Stimulated activated CD8-positive, alpha-beta memory T cell treated with anti-CD3 and anti-CD28 coated beads, Interleukin-2, amount 100 ng/mL, for 1 hour (primary cell): ENCODE measurements at places on chromosomes 11 and 22.
A peak's percentile ranks its signal among the peaks of the same experiment; 100 is the strongest.

DNA sequence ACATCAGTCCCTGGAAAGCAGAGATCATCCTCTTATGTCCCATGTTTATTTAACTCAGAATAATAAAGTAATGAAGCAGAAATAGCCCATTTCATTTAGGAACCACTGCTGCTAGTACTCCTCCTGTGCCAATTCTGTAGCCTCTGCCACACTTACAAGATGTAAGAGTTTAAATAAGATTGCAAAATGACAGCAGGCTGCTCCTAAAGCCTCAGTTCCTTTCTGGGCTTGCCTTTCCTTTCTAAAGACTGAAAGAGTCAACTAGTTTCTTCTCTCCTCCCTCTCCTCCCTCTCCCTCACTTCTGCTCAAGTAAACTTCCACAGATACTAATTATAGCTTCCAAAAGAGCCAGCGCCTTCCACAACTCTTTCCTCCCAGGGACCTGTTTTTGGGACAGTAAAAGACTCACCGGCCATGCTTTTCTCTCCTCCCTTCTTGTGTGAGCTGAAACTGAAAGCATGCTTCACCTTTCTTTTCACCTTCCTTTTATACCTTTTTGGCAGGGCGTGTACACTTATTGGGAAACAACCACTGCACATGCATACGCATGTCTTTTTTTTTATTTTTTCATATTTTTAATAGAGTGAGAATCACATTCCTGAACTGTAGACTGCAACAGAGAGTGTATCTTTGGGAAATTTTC lies 26.1 kb upstream of the CARD16 start:
- no peak for DNase-seq

DNA sequence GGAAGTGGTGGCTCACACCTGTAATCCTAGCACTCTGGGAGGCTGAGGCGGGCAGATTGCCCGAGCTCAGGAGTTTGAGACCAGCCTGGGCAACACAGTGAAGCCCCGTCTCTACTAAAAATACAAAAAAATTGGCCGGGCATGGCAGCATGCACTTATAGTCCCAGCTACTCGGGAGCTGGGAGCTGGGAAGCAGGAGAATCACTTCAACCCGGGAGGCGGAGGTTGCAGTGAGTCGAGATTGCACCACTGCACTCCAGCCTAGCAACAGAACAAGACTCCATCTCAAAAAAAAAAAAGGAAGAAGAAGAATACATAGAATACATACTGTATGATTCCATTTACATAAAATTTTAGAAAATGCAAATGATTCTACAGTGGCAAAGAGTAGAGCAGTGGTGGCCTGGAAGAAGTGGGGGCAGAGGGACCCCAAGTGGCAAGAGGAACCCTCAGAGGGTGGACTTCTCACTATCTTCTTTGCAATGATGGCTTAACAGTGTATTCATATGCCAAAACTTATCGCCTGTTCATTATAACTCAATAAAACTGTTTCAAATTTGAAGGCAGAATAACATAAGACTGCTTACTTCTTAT lies 22.0 kb downstream of the PACSIN2 start:
- no peak for DNase-seq

DNA sequence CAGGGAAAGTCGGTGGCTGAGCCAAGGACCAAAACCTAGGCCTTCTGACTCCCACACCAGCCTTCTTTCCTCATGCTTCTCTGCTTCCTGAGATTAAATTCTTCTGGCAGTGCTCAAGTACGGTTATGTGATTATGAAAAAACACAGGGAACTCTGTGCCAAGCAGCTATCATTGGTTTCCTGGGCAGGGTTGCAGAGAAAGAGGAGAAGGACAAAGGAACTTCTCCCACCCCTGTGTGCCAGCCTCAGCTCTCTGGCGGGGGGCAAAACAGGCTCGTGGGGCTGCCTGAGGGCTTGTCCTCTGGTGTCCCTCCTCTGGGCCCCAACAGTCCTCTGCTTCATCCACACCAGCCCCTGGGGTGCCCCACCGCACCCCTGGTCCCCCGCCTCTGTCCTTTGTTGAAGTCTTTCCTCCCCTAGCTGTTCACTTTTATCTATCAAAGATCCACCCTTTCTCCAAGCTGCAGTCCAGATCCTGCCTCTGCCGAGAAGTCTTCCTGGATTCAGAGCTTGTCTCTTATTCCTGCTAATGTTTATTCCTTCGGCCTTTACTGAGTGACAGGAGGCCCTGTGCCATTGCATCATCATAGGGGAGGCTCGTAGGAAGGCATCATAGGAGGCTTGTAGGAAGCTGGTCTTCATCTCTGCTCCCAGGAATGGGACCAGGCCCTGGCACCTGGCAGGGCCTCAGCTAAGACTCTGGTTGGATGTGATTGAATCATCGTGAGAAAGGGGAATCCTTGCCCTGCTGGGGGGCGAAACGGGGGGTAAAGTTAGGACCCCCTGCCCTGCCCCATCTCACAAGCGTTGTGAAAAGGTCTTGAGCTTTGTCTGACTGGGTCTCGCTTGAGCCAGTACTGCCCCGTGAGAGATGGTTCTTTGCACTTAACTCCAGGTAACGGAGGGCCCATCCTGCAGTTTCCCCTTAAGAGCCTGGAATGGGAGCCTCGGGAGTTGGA lies 11.5 kb upstream of the FTH1 start:
- no peak for DNase-seq

- no peak for DNase-seq
These were observed 23.1 kb downstream of the CD6 start for GRCh38 chr11:60994541-60995080.

GRCh38 chr22:22749167-22749758 lies 104.8 kb downstream of the GGTLC2 start:
- DNase-seq, result no peak

- no peak for DNase-seq
These were observed 311.0 kb downstream of the BUD13 start for GRCh38 chr11:116461789-116462188.

- DNase-seq, result no peak
These were observed 90.5 kb upstream of the VPREB1 start for GRCh38 chr22:22154040-22154439.

DNA sequence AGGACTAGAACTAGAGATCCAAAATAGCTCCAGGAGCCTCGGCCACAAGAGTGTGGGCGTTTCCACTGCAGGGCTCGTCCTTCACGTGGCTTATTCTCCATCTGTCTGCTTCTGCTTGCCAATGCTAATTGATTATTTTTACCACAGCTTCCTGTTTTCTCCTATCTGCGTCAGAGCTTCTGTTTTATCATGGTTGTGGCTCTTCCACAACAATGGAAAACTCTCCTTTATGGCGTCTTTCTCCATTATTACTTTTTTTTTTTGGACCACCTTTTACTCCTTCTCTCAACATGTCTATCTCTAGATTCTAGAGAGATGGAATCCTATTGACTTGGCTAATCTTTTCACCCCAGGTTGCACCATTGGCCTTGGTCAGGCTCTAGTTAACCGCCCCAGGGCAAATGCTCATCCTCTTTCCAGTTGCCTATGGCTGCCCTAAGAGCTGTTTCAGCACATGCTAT lies 25.9 kb downstream of the CAT start:
- no peak for DNase-seq

DNA sequence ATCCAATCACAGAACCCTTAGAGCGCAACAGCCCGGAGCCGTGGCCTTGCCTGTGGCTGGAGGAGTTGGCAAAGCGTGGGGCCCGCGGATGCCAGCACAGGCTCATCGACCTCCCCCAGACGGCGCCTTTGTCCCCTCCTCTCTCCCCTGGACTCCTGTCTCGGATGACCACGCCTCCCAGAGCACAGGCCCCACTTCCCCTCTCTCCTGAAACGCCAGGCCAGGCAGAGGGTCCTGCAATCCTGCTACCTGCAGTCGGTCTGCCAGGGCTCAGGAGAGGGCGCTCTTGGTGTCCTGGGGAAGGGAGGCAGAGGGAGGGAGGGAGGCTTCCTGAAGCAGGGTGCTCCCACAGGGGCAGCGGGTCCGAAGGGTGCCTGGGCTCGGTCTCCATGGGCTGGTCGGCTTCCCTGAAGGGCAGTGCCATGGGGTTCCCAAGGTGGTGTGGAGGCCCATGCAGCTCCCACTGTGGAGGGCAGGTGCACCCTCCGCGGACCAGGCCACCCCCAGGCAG lies 16.6 kb upstream of the TTLL12 start:
- DNase-seq, result no peak

GRCh38 chr11:35647421-35648093 lies 15.0 kb upstream of the TRIM44 start:
- DNase-seq, result no peak

DNA sequence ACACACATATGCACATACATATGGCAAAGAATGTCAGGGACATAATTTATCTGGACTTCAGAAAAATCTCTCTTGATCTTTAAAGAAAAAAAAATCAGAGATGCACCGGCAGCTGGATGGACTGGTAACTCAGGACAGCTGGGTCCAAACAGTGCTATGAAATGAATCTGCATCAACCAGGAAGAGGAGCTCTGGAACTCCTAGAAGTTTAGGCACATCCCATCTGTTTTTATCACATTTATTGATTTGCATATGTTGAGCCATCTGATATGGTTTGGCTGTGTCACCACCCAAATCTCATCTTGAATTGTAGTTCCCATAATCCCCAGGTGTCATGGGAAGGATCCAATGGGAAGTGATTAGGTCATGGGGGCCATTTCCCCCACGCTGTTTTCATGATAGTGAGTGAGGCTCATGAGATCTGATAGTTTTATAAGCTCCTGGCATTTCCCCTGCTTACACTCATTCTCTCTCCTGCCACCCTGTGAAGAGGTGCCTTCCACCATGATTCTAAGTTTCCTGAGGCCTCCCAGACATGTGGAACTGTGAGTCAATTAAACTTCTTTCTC lies 87.7 kb upstream of the AKIP1 start:
- no peak for DNase-seq

DNA sequence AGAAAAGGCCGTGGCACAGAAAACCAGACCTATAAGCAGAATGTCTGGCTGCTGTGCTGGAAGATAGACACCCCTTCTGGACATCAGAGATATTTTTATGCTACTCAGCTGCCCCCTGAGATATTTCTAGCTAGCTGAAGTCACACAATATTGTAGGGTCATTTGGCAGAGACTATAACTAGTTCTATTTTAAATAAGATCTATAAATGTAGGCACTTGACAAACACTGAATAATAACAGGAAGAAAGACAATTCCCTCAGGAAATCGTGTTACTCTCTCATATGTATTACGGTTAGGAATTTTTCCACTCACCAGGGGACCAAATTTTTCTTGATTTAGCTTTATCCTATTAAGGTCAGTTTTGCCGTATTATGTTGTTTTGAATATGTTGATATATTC lies 845.4 kb downstream of the OPCML start:
- no peak for DNase-seq

- no peak for DNase-seq
These were observed 6.4 kb upstream of the KCNJ11 start for GRCh38 chr11:17394743-17395390.

- DNase-seq, result no peak
These were observed 32.1 kb downstream of the SYT13 start for GRCh38 chr11:45254070-45254469.

DNA sequence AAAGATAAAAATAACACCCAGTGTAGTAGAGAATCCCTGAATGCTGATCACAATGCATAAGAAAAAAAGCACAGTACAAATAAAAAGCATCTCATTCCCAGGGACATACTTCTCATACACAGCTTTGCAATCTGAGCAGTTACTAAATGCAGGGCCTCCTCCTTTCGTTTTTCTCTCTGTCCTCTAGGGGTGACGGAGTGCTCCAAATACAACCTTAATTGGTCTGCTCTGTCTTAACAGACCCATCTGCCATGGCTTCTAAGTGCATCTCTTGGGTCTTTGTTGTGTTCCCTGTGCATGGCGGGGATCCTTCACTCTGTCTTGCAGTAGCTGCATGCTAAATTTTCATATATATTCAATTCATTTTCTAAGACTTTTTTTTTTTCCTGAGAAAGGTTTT lies 1114.2 kb upstream of the RAG2 start:
- no peak for DNase-seq

GRCh38 chr22:43996170-43996980 lies 27.7 kb upstream of the PARVB start:
- peak; percentile 48 for DNase-seq

DNA sequence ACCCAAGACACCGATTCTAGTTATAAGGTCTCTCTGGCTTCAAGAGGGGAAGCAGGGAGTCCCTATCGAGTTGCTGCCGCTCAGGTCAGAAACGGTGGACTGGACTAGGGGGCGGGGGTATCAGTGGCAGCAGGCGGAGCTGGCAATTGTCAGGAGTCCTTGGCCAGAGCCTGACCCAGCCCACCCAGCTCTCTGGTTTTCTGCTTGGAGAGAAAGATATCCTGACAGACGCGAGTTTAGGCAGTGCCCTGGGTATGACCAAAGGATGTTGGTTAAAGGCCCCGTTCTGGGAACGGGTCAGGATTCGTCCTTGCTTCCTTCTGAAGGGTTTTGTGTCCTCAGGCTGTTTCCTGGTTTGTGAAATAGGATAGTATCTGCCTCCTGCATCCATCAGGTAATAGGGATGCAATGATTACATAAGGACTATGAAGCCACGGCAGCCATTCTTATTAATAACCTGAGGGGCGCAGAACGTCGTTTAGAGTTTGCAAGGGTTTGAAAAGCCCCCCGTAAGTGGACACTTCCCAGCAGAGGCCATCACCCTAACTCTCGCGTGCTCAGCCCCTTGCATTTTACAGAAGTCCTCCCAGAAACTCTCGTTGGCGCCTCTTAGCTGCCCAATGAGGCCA lies 700 bp upstream of the DEPDC5 start:
- no peak for DNase-seq

DNA sequence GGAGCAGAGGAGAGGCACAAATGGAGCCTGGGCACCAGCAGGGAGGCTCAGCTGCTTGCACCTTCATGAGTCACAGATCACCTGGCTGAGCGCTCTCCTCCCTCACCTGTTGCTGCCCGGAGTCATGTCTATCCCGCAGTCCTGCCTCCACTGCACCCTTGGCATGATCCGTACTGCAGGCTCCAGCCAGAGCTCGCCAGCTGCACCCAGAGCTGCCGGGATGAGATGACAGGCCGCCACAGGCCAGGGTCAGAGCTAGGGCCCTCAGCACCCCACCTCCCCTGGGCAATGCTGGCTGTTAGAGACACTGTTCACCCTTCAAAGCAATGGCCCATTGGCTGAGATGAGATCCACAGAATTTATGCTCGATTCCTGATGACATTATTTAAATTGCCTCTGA lies 702.8 kb downstream of the TBC1D22A start:
- no peak for DNase-seq

- no peak for DNase-seq
These were observed at the start of gene ARHGAP42 for GRCh38 chr11:100687054-100687629. Gene ARHGAP42, plus strand, starts transcription at chr11:100687288. Its CDS starts 391 bp downstream, at chr11:100687679.

- no peak for DNase-seq
These were observed 13.0 kb downstream of the OR52K1 start for GRCh38 chr11:4495487-4495886.

- no peak for DNase-seq
These were observed 10.5 kb upstream of the TTLL12 start for GRCh38 chr22:43197271-43197941.

- peak; percentile 79 for DNase-seq
These were observed 36.6 kb downstream of the APOL3 start for GRCh38 chr22:36123673-36124630.

DNA sequence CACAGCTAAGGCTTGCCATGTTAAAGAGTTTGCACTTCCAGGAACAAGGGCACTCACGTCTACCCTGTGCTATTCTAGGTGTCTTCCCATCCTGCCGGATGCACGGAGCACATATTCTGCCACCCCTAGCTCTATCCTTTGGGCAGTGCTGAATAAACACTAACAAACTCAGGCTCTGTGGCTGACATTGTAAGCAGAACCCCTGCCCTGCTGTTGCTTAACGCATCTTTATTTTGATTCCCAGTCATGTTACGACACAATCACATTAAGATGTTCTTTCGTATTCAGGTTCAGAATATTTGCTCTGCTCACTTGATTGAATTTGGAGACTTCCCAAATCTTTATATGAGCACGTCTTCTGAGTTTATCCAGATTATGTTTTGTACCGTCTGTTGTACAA lies 3.7 kb upstream of the HDHD5 start:
- DNase-seq, result no peak
